NCI-H1930 (cell line): ENCODE measurements at places on chromosomes 13 and 19.

GRCh38 chr13:71865874-71866334 is 1.1 kb downstream of the DACH1 start:
- no peak for DNase-seq

DNA sequence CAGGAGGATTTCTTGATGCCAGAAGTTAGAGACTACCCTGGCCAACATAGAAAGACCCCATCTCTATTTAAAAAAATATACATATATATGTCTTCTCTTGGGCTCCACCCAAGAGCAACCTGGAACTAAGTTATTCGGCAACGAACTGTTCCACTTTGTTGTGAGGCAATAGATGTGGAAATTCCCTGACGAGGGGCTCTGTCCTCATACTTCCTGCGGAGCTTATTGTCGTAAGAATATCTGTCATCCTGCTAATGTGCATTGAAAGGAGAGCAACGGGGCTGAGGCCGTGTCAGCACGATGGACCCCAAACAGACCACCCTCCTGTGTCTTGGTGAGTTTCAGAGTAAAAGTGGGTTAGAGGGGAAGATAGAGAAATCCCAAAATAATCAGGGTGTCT is at the start of gene FCAR:
TSS of gene FCAR (plus strand) at position 246 of the 400 bp plus-strand sequence. CDS start at position 301, 55 bp downstream.
- no peak for DNase-seq

- DNase-seq, result peak; percentile 28
These were observed at the start of gene NRTN for GRCh38 chr19:5804516-5805461. Gene NRTN (plus strand): TSS chr19:5805067. CDS start chr19:5824166, 19,099 bp downstream.

DNA sequence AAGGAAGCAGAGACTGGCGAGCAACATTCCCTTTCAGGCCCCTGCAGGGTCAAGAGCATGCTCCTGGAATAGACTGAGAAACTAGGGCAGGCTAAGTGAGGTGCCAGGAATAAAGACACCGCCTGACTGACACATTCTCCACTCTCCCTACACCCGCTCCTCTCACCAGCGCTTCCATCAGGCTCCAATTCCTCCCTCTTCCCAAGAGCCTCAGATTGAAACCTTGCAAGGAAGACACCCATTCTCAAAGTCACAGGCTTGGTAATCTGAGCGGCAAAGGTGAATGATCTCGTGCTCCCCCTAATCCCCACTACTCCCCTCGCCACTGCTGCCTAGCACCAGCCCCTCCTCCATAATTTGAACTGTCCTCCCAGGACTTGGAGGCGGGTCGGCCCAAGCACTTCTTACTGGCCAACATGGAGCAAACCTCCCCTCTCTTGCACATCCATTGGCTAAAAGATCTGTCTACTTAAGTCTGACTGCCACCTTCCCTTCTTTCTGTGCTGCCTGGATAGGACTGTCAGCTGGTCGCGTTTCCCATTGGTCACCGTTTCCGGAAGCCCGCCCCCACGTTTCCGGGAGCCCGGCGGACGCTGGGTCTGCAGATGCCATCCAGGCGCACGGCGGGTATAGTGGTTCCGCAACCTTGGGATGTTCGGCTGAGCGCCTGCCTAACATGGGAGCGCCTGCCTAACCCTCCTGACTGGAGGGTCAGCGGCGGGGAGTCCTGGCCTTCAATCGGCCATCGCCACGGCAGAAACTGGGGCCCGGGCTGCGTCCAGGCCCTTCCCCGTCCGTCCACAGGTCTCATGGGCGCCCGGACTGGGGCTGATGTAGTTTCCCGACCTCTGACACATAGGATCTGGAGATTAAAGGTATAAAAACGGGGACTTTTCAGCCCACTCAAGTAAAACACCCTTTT is 33.6 kb downstream of the ZNF383 start:
- DNase-seq, result peak; percentile 79

GRCh38 chr13:31765138-31765785 is 25.9 kb downstream of the RXFP2 start:
- DNase-seq, result no peak

DNA sequence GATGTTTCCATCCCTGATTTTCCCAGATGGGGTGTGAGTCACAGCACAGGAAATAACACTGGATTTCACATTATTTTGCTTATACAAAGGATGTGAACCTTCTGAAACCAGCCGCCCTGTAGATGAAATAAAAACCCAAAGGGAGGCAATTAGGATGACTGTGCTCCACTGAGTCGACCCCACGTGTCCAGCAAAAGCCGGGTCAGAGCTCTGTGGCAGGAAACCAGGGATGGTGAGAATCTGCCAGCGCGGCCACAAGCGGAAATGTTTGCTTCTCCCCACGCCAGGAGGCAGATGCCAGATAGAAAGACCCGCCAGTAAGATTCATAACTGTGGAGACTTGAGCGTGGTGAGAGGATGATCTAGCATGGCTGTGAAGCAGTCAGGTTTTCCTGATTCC is 764.4 kb downstream of the LIG4 start:
- no peak for DNase-seq

GRCh38 chr19:17021793-17022590 is 4.6 kb downstream of the CPAMD8 start:
- no peak for DNase-seq

DNA sequence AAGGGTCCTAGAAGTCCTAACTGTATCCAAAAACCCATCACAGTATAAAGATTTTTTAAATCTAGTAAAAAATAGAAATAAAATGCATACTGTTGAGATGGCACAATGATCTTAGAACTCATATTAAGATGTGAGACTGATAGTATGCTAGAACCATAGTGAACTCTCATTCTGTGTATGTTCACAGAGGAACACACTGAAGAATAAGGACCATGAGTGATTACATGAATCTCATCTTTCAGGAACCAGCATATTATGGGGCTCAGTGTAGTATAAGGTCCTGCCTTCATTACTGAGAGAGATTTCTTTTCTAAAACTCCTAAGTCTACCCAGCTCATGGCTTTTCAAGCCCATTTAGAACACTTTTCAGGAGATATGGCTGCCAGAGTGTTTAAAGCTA is 59.8 kb upstream of the RFC3 start:
- no peak for DNase-seq

GRCh38 chr19:44687888-44688287 is 11.1 kb upstream of the CEACAM16 start:
- no peak for DNase-seq

GRCh38 chr13:94312511-94313216 is 166.8 kb downstream of the DCT start:
- DNase-seq, result no peak

GRCh38 chr19:17676295-17676694 is 11.9 kb downstream of the UNC13A start:
- no peak for DNase-seq

GRCh38 chr19:40309666-40310065 is 24.5 kb upstream of the AKT2 start:
- DNase-seq, result no peak

DNA sequence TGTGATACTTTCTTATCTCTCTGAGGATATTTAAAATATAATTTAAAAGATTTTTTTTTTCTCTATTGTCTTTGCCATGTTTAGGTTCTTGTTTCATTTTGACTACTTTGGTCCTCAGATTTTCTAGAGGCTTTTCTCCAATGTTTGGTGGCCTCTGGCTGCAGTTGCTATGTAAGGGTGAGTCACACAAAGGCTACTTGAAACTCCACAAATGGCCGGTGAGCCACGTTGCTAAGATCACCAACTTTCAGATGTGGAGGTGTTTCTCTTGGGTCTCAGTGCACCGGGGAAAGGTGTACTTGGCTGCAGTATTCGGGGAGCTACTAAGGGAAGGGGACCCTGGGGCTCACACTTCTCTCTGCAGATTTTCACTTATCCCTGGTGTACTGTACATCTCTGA is 248.1 kb downstream of the HS6ST3 start:
- no peak for DNase-seq

- DNase-seq, result no peak
These were observed 20.1 kb upstream of the N4BP2L1 start for GRCh38 chr13:32447894-32448623.

DNA sequence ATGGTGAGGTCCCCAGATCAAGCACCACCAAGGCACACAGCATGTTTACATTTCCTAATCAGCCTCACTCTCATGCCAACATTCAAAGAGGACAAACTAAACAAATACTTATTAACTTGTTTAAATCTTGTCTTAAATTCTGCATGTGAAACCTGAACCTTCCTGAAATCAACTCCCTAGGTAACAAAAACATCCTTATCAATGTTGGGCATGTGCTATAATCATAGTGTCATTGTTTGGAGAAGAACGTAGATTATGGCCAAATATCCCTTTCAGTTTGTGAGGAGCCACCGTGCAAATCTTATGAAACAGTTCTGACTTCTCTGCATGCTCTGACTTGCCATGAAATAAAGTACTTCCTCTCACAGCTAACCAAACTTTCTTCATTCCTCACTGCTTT is 123.8 kb downstream of the NDFIP2 start:
- DNase-seq, result no peak

- DNase-seq, result no peak
These were observed 204.6 kb downstream of the VWA8 start for GRCh38 chr13:41756198-41756880.

- DNase-seq, result no peak
These were observed 7.6 kb upstream of the RSPH6A start for GRCh38 chr19:45822716-45823115.

DNA sequence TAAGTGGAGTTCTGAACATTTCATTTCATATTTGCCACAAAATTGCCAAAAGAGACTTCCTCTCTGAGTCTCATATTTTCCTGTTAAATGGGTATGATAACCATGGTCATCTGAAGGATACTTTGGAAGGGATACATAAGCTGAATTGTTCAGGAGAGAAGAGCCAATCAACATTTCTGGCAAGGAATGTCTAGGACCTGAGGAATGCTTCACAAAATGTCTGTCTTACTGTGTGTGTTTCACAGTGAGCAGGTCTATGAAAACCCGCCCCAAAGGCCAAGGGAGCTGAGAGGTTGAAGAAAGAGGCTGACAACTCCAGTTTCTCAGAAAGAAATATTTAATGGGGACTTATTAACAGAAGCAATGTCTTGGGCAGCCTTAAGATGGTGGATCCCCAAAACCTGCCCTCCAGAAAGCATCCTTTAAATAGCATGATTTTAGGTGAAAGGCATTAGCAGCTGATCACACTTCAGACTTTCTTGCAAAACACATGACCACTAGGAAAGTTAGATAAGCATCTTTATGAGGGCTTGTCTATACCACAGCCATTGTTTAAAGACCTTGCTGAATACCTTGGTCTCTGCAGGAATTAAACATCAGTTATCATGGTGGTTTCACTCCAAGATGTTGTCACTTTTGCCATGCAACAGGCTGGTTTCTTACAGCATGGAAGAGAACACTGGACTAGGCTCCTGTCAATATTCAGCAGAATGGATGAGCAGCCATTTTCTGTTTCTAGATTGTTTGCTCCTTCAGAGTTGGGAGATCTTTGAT is 78.9 kb downstream of the TNFSF11 start:
- DNase-seq, result no peak

DNA sequence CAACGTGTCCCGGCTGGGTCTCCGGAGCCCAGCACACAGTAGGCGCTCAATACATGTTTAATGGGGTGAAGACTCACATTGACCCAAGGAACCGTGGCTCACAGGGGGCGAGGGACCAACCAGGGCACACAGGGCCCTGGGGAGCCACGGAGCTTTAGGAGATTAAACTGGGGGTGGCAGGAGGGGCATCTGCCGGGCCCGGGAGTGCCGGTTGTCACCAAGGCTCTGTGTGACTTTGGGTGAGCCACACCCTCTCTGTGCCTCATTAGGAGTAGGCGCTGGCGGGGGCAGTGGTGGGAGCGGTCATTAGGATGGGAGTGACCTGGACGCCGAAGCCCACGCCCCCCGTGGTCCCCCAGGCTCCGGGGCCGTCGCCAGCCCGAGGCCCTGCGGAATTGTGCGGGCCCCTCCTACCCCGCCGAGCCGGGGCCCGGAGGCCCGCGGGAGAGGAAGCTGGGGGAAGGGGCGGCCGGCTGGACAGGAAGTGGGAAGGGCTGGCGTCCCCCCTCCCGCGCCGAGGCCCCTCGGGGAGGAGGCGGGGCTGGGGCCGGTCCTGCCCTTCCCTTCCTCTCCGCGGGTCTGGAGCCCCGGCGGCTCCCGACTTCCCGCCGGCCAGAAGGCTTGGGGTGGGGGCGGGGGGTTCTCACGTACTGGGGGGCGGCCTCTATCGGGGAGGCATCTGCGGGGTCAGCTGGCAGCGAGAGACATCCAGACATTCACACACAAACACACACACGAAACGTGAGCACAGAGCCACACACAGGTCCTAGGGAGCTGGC is 1.8 kb upstream of the SSBP4 start:
- peak; percentile 39 for DNase-seq

DNA sequence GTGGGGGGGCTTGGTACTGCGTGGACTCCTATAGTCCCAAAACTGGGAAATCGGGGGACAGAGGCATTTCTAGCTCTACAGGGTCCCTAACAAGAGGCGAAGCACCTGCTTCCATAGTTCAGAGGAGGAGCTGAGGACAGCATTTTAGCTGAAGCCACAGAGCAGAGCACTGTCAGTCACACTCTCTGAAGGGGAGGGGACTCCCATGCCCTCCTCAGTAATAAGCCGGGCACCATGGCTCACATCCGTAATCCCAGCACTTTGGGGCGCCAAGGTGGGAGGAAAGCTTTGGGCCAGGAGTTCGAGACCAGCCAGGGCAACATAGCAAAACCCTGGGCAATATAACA is 3.8 kb downstream of the NPAS1 start:
- DNase-seq, result no peak

- no peak for DNase-seq
These were observed 22.5 kb upstream of the POU2F2 start for GRCh38 chr19:42154471-42155323.

DNA sequence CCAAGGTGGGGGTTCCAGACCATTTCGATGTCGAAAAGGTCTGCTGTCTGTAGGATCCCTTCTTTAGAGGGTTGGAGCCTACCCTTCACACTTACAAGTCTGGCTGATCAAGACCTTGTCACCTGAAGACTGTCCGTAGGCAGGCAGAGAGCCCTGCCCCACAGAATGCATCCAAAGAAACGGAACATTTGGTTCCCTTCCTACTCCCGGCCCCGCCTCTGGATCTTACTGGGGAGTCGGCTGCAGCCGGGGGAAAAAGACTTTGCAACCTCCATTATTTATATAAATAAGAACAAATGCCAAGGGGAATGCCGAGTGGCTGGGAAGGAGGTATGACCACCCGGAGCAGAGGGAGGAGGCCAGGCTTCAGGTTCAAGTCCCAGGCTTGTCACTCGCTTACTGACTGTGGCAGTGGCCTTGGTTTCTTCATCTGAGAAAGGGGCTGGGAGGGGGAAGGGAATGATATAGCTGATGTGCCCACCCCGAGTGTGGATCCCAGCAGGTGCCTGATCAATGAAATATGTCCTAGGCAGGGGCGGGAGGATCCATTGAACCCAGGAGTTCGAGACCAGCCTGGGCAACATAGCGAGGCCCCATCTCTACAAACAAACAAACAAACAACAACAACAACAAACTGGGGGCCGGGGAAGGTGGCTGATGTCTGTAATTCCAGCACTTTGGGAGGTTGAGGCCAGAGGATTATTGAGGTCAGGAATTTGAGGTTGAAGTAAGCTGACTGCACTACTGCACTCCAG is 48.7 kb downstream of the RFX2 start:
- no peak for DNase-seq

- DNase-seq, result no peak
These were observed 11.3 kb upstream of the UBL3 start for GRCh38 chr13:29861694-29862110.
